ENCODE measurements at places on chromosomes 1 and 21.

DNA sequence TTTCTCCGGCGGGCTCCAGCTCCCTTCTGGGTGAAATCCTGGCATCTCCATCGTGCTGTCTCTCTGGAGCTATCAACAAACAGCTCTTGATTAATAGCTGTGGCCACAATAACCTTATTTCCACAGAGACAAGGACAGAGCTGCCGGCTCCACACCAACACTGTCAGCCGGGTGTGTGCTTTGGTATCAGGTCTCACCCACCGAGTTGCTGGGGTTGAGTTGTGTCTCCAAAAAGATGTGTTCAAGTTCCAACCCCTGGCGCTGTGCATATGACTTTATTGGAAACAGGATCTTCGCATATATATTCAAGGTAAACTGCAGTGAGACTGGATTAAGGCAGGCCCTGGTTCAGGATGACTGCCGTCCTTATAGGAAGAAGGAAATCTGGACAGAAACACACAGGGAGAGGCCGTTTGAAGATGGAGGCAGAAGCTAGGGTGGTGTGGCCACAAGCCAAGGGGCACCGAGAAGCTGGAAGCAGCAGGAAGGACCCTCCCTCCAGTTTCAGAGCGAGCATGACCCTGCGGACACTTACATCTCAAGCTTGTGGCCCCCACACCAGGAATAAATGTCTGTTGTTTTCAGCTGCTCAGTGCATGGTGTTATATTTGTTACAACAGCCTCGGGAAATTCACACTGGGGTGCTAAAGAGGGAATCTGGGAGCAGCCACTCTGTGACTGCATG, 88.4 kb upstream of the TMPRSS2 start:
- no peak for DNase-seq

DNA sequence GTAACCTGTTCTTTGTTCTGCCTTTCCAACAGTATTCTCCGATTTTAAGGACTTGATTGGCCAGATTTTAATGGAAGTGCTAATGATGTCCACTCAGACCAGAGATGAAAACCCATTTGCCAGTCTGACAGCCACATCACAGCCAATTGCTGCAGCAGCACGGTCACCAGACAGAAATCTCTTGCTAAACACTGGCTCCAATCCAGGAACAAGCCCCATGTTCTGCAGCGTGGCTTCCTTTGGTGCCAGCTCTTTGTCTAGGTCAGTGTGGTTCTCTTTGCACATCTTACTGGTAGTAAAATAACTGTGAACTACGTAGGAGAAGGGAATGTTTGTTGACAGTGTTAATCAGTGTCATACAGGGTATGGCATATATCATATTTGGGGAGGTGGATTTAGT, 72.7 kb downstream of the UBE4B start:
- DNase-seq, result no peak

DNA sequence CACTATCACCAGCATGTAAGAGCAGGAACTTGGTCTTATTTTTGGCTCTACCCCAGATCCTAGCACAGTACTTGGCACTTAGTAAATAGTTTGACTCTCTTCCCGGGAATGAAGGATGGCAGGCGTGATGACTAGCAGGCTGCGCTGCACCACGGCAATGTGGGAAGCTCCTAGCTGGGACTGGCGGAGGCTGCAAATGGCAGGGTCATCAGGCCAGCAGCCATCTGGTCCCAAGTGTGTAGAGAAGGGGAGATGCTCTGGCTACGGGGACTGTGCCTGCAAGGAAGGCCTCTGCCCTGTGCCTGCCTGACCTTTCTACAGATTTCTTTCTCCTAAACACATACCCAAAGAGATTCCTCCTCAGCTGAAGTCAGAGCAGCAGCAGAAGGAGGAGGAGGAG, 95.0 kb downstream of the KCND3 start:
- DNase-seq, result no peak

- no peak for DNase-seq
Measured at GRCh38 chr1:95504321-95504720, 270.3 kb downstream of the RWDD3 start.

DNA sequence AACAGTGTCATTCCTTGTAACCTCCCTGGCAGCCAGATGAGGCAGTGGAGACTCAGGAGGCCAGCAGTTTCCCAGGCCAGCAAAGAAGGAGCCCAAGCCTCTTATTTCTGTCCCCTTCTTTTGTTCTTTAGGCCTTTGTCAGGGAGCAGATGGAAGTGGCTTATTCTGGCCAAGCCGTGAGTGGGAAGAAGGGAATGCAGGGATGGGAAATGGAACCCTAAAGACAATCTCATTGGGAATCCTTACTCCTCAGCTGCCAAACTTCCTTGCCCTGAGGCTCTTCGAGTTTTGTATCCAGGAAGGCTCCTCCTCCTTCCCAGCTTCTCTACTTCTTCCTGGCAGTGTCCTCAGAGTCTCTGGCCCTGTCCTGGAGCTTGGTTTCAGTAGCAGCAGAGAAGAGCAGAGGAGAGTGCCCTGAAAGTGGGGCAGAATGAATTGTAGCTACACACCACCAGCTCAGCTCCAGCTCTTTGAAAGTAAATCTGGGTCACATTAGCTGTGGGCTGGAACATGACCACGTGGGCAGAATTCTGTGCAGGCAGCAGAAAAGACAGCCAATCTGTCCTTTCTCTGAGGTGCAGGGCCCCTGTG, 63.9 kb downstream of the NDUFS5 start:
- DNase-seq, result no peak

DNA sequence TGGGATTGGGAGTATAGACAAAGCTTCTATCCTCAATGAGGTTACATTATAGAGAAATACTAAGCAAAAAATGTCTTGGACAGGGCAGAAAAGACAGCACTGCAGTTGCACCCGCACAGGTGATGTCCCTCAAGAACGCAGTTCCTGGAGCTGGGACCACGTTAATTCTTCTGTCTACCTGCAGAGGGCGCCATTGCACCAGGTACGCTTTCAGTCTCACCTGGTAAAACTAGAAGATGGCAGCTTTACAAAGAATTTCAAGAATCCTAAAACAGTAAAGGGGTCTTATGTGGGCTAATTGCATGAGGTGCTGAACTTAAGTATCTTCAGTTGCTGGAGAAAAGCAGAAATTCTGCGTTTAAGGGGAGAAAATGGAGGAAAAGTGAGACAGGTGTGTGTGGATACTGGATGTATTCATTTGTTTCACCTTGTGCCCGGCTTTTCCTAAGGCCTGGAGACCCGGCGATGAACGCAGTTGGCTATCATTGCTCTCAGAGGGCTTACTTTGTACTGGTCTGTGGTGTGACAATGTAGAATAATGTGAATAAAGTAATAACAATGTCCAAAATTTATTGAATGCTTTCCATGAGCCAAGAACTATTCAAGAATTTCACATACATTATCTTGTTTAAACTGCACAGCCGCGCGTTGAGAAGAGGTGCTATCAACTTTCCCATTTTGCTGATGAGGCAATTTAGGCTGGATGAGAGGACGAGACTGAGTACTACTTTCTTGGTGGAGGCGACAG, 276.3 kb upstream of the GREM2 start:
- DNase-seq, result peak; percentile 43

DNA sequence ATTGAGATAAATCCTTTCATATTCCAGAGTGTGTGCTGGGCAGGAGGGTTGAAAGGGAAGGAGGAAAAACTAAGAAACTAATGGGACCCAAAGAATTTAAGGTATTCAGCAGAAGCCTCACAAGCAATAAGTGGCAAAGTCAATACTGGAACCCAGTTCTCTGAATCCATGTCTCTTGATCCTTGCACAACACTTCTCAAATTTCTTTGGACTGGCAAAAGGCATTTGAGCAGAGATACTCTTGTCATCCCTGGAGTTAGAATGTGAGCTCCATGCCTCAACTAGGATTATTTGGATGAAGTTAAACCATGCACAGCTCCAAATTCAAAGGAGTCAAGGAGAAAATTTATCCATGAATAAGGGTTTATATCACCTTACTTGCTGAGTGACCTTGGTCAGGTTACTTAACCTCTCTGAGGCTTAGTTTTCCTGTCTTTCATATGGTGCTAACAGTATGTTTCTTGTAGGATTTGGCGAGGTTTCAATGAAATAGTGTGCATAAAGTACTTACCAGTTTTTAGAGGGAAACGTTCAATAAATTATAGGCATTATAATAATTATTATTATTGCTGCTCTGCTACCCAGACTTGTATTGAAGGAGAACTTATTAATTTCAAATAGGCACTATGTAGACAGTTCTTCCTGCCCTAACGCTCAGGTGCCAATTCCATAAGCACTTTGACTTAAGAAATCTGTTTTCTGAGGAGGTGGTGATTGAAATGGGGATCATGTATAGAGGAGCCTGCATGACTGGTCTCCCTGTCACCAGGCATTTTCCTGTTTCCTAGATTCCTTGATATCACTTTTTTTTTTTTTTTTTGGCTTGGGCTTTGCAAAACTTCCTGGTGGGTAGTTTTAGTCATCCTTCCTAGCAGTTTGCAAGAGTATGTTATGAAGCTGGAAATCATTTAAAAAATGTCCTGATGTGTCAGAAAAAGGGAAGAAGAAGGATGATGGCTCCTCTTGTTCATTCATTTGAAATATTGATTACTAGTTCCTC, 125.0 kb upstream of the JUN start:
- DNase-seq, result no peak

DNA sequence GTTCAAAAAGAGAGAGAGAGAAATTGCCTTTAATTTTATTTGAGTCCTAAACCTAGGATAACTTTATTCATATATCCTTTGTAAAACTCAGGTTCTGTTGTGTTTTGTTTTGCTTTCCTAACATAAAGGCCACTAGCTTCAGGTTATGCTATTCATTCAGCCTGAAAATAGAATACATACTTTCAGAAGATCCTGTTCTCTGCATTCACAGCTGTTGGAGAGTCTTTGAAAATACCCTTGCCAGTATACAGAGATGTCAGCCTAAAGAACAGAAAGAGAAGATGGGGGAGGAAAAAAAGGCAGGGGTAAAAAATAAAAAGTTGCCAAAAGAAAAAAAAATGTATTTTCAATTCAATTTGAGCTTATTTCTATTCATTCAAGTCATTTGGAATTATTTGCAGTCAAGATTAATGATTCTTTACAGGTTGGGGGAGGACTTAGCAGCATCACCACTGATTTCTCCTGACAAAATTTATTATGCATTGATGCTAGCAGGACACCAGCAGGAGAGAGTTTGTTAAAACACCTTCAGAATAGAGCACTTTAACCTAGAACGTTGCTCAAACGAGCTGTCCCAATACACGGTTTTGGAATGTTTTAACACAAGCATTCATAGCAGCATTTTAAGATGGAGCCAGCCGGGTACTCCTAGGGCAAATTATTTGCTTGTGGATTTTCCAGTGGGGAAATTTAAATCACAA, 318.5 kb downstream of the NTNG1 start:
- DNase-seq, result no peak

DNA sequence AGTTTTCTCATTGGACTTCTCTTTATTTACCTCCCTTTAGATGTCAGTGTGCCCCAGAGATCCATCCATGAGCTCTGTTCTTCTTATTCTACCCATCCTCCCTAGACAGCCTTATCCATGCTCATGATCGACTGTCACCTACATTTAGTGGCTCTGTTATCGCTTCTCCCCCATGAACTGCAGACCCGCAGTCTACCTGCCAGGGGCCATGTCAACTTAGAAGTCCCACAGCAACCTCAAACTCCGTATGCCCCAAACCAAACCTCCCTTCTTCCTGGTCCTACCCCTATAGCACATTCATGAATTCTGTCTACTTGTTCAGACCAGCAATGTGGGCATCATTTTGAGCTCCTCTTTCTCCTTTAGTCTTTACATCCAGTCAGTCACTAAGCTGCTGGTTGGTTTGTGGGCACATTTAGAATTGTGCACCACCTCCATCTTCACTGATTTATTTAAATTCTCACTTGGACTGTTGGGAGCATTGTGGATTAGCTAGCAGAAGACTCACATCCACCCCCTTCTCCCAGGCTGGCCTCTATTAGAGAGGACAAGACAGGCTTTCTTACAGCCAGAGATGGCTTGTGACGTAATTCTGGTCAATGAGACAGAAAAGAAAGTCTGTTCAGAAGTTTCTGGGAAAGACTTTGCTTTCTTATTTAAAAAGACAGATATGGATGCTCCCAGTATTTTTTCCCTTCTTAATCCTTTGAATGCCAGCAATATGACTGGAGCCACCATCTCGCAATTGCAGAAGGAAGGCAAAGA, 19.1 kb downstream of the C1orf116 start:
- DNase-seq, result no peak

DNA sequence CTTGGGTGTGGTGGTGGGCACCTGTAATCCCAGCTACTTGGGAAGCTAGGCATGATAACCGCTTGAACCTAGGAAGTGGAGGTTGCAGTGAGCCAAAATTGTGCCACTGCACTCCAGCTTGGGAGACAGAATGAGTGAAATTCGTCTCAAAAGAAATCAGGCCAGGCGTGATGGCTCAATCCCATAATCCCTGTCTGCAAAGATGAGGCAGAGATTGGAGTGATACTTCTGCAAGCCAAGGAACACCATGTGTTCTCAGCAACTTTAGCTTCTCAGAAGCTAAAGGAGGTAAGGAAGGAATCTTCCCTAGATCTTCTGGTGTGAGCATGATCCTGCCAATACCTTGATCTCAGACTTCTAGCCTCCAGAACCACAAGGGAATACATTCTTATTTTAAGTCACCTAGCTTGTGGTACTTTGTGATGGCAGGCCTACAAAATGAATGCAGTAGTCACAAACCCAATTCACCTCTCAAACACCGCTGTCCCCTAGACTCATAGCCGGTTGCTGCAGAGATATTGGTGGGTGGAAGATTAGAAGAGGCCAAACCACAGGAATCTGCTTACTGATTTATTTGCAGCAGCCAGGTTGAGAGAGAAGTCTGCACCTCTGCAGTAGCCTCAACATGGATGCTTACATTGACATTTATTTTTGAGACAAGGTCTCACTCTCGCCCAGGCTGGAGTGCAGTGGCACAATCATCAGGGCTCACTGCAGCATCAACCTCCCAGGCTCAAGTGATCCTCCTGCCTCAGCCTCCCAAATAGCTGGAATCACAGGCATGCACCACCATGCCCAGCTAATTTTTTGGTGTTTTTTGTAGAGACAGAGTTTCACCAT, 18.6 kb downstream of the L1TD1 start:
- DNase-seq, result no peak

DNA sequence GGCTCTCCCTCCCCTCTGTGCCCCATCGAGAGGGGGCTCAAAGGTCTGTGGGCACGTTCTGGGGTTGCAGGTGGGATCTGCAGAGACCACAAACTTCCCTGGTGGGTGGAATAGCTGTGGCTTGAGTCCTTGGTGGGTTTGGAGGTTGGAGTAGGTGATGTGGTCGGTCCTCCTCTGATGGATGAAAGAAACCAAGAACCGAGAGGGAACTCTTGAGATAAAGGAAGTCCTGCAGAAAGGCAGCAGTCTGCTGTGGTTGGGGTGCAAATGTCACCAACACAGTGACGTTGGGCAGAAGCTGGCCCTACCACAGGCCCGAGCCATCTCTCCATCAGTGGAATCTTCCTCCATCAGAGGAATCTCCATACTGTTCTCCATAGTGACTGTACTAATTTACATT, 171.8 kb downstream of the FCRL5 start:
- DNase-seq, result no peak
